GM12878 (cell line): ENCODE measurements at places on chromosomes 5 and 9.

- peak; percentile 19 for DNase-seq
Observed at GRCh38 chr5:143653256-143653655, 158.7 kb upstream of the HMHB1 start.

DNA sequence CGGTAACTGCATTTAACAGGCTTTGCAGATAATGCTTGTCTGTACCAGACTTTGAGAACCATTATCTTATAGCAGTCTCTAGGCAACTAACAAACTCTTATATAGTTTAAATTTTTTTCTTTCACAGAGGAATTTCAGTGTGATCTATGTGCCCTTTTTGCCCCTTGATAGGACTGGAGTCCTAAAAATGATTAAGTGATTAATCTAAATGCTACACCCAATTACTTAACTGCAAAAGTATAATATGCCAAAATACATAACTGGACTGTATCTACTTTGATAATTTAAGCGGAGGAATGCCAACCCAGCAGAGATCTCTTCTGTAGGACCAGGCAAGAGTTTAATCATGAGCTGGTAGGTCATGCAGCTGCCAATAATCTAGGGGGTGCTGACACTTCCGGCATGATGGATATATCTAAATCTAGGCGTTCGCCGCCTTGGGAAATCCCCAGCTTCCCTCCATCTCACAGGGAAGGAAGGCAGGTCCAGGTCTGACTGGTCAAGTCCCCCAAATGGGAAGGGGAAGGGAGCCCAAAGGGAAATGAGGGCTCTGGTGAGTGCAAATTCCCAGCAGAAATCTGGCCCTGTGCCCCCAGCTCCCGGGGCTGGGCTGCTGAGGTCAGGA is 205.6 kb downstream of the GAPVD1 start:
- no peak for DNase-seq

DNA sequence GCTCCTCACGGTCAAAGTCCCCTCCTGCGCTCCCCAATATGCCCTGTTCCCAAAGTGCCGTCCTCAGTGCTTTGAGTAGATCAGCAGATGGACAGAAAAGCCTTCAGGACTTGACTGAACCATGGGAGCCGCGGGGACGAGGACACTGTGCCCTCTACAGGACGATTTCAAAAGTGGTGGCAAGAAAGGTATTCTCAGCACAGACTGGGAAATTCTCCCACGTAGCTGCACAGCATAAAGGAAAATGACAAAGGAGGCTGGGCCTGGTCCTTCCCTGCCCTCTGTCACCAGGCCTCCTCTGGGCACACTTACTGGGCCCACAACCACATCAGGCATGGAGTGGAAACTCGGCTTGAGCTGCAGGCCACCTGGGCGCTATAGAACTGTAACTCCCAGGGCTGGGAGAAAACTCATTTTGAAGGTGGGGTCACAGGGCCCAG is 16.7 kb upstream of the MTMR12 start:
- DNase-seq, result no peak

GRCh38 chr5:176895831-176896230 is 3.3 kb downstream of the HK3 start:
- DNase-seq, result no peak

GRCh38 chr5:57824047-57824446 is 341.4 kb upstream of the ACTBL2 start:
- DNase-seq, result no peak

GRCh38 chr9:3526997-3527940 is 1.5 kb upstream of the RFX3 start:
- no peak for DNase-seq

DNA sequence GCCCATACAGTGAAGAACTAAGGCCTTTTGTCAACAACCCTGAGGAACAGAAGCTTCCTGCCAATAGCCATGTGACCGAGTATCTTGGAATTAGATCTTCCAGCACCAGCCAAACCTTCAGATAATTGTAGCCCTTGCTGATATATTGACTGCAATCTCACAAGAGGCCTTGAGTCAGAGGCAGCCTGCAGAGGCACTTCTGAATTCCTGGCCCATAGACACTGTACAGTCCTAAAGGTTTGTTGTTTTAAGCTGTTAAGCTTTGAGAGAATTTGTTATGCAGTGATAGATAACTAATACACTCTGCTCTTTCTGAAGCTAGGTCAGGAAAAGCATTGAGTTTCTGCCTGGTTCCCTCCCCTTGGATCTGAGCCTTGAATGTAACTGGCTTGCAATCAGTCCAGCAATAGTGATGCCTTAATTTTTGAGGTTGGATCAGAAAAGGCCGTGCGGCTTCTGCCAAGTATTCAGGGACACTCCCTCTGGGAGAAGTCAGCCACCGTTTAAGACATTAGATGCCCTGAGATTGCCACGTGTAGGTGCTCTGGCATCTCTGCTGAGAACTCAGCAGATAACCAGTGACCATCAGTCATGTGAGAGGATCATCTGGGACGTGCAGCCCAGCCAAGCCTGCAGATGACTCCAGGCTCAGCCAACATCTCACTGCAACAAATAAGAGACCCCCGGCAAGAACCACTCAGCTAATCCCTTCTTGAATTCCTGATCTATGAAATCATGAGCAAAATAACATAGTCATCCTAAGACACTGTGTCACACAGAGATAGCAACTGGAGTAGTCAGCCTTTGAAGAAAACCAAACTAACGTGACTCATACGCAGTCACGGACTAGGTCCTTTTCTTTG is 126.8 kb upstream of the STC2 start:
- DNase-seq, result no peak

DNA sequence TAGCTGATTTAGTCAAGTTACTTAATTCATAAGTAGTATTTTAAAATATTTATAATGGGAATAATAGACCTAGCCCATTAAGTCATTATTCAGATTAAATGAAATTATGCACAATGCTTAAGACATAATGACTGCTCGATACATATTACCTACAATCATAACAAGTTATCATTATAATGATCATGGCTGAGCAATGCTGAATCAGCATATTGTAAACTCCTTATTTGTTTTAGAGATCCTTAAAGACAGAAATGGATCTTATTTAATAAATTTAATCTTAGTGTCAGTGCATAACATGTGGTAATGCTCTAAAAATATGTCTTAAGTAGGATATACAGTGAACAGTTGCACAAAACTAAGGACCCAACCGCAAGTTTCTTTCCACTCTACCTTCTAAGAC is 169.0 kb downstream of the TRPM6 start:
- no peak for DNase-seq

- no peak for DNase-seq
Observed at GRCh38 chr5:9545992-9546851, at the start of gene SEMA5A. Gene SEMA5A (minus strand): TSS chr5:9546075. CDS start chr5:9379946, 166,129 bp downstream.

GRCh38 chr9:113632776-113633590 is 169.5 kb downstream of the RGS3 start:
- no peak for DNase-seq

GRCh38 chr9:8492024-8492423 is 692.4 kb upstream of the DMAC1 start:
- no peak for DNase-seq

- no peak for DNase-seq
Observed at GRCh38 chr9:111000202-111000601, 38.1 kb downstream of the LPAR1 start.

DNA sequence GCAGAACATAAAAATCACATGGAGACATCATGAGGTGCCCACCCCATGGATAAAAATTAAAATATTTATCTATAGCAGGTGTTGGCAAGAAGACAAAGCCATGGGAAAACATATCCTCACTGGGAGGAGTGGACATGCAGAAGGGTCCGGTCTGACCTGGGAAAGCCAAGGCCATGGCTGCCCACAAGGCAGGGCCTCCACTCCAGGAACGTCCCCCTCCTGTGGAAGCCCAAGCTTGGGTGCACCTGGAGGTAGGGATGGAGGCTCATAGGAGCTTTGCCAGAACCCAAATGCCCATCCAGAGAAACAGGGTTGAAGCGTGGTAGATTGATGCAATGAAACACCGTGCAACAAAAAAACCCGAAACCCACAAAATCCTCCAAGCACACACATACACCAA is 81.4 kb upstream of the COL5A1 start:
- no peak for DNase-seq

GRCh38 chr9:121985792-121986494 is 107.2 kb downstream of the TTLL11 start:
- DNase-seq, result no peak
